ENCODE measurements at places on chromosomes 6 and 20.
A peak's percentile ranks its signal among the peaks of the same experiment; 100 is the strongest.

GRCh38 chr6:99813565-99813964 lies 180.5 kb downstream of the MCHR2 start:
- DNase-seq, result no peak

- DNase-seq, result no peak
Measured at GRCh38 chr6:104603108-104603745, 256.5 kb downstream of the HACE1 start.

DNA sequence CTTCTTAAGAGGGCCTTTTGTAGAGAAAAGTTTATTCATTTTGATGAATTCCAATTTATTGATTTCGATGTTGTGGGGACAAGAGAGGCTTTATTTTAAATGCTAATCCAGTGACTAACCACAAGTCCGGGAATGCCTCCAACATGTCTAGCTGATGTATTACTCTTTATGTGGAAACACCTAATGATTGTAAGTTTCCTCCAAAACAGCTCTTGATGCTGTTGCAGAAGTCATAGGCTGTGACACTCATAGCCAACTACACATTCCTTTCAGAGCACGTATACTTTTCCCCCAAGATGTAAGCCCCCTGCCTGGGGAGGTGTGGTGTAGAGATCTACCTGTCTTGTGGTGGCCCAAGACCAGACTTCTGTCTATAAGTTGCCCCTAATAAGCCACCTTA lies 61.3 kb upstream of the RNF24 start:
- DNase-seq, result no peak

DNA sequence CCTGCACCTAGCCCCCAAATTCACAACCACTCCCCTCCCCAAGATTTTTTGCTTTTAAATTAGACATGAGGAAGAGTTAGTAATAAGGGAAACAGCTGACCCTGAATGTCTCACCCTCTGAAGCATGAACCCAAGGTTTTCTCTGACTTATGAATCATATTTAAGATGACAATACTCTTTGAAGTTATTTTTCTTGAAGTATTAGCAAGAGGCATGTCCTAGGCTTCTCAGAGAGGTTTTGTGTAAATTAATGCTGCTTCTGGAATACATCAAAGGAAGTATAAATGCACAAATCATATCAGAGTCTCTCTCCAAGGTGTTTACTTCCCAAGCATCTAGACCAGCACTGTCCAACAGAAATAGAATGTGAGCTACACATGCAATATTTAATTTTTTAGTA lies 408.1 kb upstream of the MARCKS start:
- no peak for DNase-seq

DNA sequence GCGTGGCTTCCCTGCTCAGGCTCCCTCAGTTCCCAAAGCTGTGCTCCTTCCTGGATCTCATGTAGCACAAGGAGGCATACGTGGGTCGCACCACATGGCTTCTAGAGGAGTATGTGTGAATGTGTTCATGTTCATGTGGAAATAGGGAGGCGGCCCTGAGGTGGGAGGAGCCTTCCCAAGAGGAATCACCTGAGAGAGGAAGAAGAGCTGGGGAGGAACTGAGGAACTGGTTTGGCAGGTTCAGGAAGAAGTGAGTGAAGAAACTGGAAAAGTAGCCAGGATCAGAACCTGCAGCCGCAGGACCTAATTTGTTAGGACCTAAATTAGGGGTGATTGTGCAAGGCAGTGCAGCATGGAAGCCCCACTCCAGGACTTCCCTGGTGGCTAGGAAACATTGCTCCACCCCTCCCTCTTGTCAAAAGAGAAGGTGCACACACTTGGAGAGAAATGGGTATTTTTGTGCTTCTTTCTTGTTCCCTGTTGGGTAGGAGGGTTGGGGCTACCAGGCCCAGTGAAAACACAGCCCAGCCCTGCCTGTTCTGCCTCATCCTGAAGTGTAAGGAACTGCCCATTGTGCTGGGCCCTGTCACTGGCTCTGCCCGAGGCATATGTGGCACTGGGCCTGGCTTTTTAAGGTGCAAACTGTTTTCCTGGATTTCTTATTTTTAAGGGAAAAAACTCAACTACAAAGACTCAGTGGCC lies 20.7 kb downstream of the SYNJ2 start:
- DNase-seq, result no peak

GRCh38 chr6:34154668-34155447 lies 9.0 kb upstream of the GRM4 start:
- peak; percentile 90 for DNase-seq

DNA sequence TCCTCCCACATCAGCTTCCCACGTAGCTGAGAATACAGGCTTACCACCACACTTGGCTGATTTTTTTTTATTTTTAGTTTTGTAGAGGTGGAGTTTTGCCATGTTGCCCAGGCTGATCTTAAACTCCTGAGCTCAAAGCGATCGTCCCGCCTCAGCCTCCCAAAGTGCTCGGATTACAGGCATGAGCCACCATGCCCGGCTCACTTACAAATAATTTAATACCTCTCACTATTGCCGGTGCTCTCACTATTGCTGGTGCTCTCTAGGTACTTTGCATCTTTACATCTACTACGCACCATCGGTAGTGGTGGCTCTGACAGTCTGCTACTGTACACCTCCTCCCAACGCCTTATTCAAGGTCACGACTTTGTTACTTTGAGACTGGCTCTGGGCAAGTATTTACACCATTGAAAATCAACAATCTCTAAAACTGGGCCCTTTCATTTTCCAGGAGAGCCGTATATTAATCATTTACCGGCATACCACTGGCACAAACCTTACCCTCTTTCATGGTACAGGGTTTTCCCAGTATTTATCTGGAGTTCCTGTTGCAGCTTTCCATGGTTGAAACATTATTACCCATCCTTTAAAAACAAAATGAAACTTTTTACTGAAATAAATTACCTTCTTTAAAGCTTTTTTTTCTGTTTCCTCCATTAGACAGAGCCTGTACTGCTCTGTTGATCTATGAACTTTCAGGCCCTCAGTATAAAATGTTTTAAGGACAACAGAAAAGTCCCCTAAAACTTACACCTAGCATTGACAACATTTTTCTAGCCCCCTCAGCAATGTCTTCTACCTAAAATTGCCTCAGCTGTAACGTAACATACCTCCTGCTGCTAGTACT lies 259.6 kb upstream of the PLCB4 start:
- DNase-seq, result no peak

Measured in brain (organoid and tissue), 16 donors.